Heart left ventricle (tissue), 16 donors: ENCODE measurements at places on chromosomes 6 and 20.

DNA sequence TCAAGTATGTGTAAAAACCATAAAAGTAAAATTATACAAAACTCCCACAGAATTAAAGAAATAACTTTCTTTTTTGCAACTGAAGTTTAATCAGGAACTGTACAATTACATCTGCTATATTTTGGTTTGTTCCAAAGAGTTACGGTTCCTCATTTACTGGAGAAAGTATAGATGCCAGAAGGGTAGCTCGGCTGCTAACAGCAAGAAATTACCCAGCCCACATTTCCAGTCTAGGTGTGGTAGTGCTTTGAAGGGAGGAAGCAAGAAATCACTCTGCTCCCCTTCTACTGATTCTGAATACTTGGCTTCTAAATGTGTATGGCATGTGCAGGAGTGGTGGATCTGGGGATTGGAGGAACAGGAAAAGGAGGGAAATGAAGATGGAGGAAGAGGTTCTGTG, 441.3 kb downstream of the CDC5L start:
- H3K4me1 ChIP-seq, result no peaks in the 10 kb centered on the region
- DNase-seq, result no peak
- H3K36me3 ChIP-seq, result no peaks in the 10 kb centered on the region
- H3K27me3 ChIP-seq, result no peaks in the 10 kb centered on the region
- no peak overlapping the region for H3K4me3 ChIP-seq

GRCh38 chr6:75748743-75749538, at the start of gene MYO6:
MYO6 (plus strand) TSS chr6:75749239; CDS start chr6:75817548, 68,309 bp downstream.
- H3K36me3 ChIP-seq, result no peaks in the 10 kb centered on the region
- H3K4me3 ChIP-seq, result peak within 1 kb of the TSS; percentile 98
- no peaks in the 10 kb centered on the region for H3K27me3 ChIP-seq
- no peaks in the 10 kb centered on the region for H3K4me1 ChIP-seq
- H3K27ac ChIP-seq, result peak within 1 kb of the TSS; percentile 87
- peak; percentile 80 for DNase-seq

GRCh38 chr20:4905195-4905594, 96.1 kb downstream of the SLC23A2 start:
- H3K4me1 ChIP-seq, result no peaks in the 10 kb centered on the region
- H3K4me3 ChIP-seq, result no peak overlapping the region
- H3K27me3 ChIP-seq, result no peaks in the 10 kb centered on the region
- DNase-seq, result no peak

DNA sequence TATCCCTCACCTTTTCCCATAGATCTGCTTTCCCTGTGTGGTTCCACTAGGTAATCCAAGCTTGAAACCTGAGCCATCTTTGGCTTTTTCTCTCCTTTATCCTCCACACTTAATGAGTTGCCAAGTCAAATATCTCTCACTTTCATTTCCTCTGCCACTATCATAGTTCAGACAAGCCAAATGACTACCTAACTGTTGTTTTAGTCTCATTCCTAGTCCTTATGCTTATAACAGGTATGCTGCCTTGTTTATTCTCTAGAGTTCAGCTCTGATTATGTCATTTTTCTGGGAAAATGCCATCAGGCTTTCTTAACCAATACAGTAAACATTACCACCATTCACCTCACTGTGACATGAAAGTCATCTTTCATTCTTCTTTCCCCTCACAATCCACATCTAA, 6.5 kb downstream of the EFHC1 start:
- no peak overlapping the region for H3K4me3 ChIP-seq
- no peaks in the 10 kb centered on the region for H3K4me1 ChIP-seq
- no peak overlapping the region for H3K27ac ChIP-seq
- DNase-seq, result no peak
- no peaks in the 10 kb centered on the region for H3K27me3 ChIP-seq

DNA sequence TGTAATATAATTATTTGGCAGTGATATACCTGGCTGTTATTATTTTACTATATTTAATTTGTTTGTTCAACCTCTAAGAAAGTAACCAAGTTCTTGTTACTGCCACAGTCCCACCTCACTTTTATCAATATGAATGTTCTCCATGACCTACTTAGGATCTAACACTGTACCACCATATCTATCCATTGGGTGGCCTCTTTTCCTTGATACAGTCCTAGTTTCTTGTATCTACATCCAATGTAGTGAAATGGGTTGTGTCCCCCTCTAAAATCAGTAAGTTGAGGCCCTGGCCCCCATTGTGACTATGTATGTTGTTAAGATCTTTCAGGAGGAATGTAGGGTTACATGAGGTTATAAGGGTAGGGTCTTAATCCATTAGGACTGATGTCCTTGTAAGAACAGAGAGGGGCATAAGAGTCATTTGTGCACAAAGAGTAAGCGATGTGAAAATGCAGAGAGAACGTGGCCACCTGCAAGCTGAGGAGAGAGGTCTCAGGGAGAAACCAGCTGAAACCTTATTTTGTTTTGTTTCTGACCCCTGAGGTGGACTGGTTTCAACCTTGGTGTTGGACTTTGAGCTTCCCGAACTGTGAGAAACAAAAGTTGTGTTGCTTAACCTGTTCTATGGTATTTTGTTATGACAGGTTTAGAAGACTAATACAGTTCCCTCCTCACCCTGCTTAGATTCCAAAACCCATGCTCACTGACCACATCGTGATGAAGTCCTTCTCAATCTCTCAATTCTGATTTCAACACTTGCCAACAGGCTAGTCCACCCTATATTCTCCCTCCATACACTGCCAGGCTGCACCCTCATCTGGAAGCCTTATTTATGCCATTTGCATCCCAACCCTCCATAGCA, 387.3 kb upstream of the EPHA7 start:
- no peak for DNase-seq
- no peak overlapping the region for H3K27ac ChIP-seq
- no peaks in the 10 kb centered on the region for H3K27me3 ChIP-seq
- no peaks in the 10 kb centered on the region for H3K36me3 ChIP-seq
- H3K4me3 ChIP-seq, result no peak overlapping the region

GRCh38 chr6:167428664-167429333, 103.9 kb downstream of the TTLL2 start:
- no peak overlapping the region for H3K27ac ChIP-seq
- no peaks in the 10 kb centered on the region for H3K27me3 ChIP-seq
- no peak for DNase-seq
- no peak overlapping the region for H3K4me3 ChIP-seq
- H3K36me3 ChIP-seq, result no peaks in the 10 kb centered on the region
- no peaks in the 10 kb centered on the region for H3K4me1 ChIP-seq

DNA sequence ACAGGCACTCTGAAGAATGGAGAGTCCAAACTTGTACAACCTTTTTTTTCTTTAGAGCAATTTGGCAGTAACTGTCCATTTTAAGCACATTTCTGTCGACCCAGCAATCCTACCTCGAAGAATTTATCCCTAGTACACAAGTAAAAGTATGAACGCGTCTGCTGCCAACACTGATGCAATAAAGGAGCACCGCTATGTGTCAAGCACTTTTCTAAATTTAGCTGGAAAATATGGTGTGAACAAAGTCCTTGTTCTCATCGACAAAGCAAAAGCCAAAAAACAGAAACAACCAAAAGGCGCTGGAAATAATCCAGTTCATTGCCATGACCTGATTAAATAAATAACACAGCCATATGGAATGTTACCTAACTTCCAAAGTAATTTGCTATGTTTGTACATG, 1.1 kb downstream of the DPM1 start:
- H3K27me3 ChIP-seq, result no peaks in the 10 kb centered on the region
- H3K27ac ChIP-seq, result peak overlapping the region; percentile 90
- peaks cover 33% of the 10 kb centered on the region for H3K4me1 ChIP-seq
- H3K36me3 ChIP-seq, result peaks cover 29% of the 10 kb centered on the region
- no peak for DNase-seq

DNA sequence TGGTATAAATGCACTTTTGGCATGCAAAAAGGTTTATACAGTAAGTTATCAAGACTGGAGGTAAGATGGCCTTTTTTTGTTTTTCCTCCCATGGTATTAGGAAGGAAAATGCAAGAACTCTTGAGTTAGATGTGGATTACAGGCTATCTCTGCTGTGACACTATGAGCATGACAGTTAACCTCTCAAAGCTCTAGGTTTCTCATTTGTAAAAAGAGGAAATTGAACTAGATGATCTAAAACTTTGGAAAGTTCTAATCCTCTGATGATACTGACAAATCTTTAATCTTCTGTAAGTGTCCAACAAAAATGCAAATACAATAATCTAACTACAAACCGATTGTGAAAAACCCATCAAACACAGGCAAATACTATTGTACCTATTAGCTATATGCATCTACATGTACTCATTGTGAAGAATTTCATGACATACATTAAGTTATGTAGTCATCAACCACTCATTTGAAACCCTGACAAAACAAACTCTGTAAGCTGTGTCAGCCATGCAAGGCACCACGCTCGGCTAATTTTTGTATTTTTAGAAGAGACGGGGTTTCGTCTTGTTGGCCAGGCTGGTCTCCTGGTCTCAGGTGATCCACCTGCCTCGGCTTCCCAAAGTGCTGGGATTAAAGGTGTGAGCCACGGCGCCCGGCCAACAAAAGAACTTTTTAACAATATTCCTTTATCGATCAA, 4.2 kb downstream of the CDK19 start:
- no peak overlapping the region for H3K4me3 ChIP-seq
- no peak overlapping the region for H3K27ac ChIP-seq
- no peaks in the 10 kb centered on the region for H3K36me3 ChIP-seq
- no peaks in the 10 kb centered on the region for H3K27me3 ChIP-seq
